ENCODE measurements at places on chromosomes 7 and 10. TPM values are rescaled to one million over a fixed set of nuclear protein-coding genes. Genes with fewer than 3 reads are reported as not detected.

- no peak for DNase-seq
Measured at GRCh38 chr7:130218806-130219620, 11.4 kb downstream of the SSMEM1 start.

DNA sequence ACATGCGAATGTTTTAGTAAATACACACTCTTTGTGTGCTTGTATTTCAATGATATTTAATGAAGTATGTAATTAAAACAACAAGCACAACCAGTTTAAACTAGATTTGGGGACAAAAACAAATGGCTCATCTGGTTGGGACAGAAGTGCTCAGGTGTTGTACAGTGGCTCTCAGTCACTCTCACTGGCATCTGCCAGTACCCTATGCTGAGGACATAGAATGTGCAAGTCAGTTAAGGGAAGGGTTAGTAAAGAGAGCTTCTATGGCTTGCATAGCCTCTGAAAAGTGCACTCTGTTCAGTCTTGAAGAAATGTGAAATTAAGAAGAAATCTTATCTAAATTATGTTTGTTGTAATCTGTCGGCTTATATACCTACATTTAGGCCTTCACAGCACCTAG is 183.0 kb downstream of the LRRC4 start:
- no peak for DNase-seq

GRCh38 chr10:114316744-114317143 is 77.7 kb downstream of the VWA2 start:
- DNase-seq = no peak

DNA sequence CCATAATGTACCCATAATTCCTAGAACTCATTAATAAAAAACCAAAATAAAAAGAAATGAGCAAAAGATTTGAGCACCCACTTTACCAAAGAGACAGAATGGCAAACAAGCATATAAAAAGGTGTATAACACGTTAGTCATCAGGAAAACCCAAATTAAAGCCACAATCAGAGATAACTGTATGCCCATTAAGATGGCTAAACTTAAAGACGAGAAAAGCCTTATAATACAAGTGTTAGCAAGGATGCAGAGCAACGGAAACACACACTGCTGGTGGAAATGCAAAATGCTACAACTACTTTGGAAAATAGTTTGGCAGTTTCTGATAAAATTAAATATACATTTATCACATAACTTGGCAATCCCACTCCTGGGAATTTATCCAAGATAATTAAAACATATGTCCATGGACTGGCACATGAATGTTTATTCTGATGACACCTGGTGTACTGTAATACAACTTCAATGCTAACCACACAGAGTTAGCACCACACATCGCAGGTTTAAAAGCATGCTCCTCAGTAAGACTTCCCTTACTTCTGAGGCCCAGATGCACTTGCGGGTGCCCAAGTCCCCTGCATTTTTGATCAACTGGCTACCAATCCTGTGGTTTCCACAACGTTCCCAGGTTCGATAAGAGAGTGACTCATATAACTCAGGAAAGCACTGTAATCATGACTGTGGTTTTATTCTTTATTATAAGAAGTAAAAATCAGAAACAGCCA is 158.6 kb downstream of the SNX13 start:
- DNase-seq = no peak

ORAI2 gene
- 20.7 TPM for total RNA-seq

ICA1 gene
- total RNA-seq = 36.9 TPM

All from H1 (cell line).